ENCODE measurements at places on chromosomes 4 and X. TPM values are rescaled to one million over a fixed set of nuclear protein-coding genes. Genes with fewer than 3 reads are reported as not detected.

- DNase-seq: peak; percentile 30
Observed at GRCh38 chrX:21735768-21736127, 22.2 kb downstream of the SMPX start.

SLC9A6 gene
- 13.4 TPM for polyA plus RNA-seq

- DNase-seq: no peak
Observed at GRCh38 chr4:80180743-80181142, 16.6 kb upstream of the PRDM8 start.

TMSB15A gene
- 0.83 TPM for polyA plus RNA-seq
